ENCODE measurements at places on chromosomes 3 and 15.
A peak's percentile ranks its signal among the peaks of the same experiment; 100 is the strongest.

- no peak for DNase-seq
Measured at GRCh38 chr3:184733971-184734608, 22.2 kb upstream of the MAGEF1 start.

DNA sequence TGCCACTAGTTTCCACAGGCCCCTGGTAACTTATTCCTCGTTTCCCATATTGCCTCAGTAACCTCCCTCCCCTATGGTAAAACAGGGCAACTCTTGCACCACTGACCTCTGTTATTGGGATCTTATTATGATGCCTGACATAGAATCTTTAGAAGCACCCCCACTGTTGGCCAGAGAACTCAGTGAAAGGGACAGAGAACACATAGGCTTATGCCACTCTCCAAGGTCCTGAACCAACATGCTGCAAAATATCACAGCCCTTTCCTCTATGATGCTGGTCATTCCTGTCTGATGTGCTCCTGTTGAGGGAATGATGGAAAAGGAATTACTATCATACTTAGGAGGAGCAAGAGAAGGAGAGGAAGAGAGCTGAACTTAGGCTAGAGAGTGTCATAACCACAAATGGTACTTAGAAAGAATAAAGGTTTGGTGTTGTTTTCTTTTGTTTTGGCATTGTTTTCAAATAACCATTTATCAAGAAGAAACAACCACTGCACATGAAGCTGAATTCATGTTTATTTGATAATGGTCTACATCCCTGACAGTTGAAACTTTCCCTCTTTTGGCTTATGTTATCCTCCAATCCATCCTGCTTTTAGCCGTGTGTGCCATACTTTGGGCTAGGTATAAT lies 330.2 kb downstream of the EPHB1 start:
- DNase-seq, result peak; percentile 29

GRCh38 chr3:15731024-15731423 lies 66.8 kb downstream of the ANKRD28 start:
- no peak for DNase-seq

DNA sequence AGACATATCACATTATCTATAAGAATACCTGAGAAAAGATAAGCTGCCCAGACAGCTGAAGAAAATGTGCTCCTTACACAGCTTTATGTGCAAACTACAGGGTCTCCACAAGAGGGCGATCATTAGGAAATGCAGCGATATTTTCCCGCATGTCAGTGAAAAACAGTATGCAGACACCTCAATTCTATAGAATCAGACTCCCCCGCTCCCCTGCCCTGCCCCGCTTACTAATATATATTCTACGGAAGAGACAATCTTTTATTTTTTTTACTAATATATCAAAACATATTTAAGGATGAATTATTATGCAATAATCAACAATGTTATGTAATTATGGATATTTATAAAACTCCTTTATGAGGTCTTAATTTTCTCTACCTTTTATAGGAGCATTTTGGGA lies 681.3 kb downstream of the ROBO1 start:
- peak; percentile 42 for DNase-seq

DNA sequence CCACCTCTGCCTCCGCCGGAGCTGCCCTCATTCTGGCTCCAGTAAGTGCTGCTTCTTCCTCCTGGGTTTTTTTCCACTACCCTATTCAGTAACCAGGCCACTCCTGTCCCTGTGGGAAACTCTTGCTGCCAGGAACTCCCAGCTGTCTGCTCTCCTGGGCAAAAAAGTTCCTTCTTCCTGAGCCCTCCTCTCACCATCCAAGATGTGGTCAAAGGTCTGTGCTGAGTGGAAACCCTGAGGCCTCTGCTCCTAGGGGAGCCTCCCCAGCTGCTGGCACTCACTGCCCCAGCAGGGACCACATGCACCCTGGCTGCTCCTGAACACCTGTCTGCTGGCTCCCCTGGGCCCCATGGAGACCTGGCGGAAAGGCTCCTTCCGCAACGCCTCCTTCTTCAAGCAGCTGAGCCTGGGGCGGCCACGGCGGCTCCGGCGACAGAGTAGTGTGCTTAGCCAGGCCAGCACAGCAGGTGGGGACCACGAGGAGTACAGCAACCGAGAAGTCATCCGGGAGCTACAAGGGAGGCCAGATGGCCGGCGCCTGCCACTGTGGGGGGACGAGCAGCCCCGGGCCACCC lies 454 bp downstream of the C15orf62 start:
- DNase-seq, result no peak

DNA sequence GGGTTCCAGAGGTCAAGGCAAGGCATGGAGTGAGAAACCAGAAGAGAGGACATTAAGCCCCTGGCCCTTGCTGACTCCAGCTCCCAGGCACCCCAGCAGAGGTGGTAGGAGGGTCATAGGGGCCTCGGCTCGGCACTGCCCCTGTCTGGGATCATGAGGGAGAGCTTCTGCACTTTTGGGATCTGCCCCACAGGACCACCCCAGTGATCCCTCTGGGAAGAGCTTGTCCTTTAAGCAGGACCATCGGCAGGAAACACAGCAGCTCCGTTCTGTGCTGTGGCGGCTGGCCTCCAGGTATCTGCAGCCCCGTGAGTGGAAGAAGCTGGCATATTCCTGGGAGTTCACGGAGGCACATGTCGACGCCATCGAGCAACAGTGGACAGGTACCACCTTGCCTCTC lies 35.5 kb downstream of the ANKDD1A start:
- no peak for DNase-seq

- no peak for DNase-seq
Measured at GRCh38 chr15:72463702-72464101, 10.4 kb upstream of the ARIH1 start.

- DNase-seq, result no peak
Measured at GRCh38 chr15:50184863-50185504, 3.0 kb downstream of the SLC27A2 start.

GRCh38 chr3:82633319-82633718 lies 871.9 kb upstream of the GBE1 start:
- DNase-seq, result no peak

DNA sequence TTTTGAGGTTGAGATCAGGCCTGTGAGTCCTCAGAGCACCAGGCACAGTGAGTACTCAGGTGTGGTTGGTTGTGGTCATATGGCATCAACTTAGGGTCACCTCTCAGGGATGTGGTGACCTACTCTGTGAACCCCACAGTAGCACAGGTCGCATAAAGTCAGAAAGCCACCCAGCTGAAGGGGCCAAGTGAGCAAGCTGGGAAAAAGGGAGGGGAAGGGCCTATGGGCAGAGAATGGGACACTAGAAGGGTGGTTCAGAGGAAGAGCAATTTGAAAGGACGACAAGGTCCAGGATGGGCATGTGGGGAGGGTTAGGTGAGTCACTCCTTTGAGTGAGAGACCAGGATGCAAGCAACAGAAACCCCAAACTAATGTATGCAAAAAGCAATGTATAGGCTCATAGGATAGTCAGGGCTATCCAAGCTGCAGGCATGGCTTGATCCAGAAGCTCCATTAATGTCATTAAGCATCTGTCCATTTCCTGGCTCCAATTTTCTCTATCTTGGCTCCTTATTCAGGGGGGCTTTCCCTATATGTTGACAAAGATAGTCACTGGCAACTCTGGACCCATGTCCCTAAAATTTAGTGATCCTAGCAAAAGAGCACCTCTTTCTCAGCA lies 33.5 kb downstream of the HMCES start:
- DNase-seq, result peak; percentile 44

- DNase-seq, result no peak
Measured at GRCh38 chr3:21020681-21021080, 730.3 kb downstream of the ZNF385D start.

GRCh38 chr3:134468519-134468918 lies 17.3 kb downstream of the ANAPC13 start:
- DNase-seq, result no peak

DNA sequence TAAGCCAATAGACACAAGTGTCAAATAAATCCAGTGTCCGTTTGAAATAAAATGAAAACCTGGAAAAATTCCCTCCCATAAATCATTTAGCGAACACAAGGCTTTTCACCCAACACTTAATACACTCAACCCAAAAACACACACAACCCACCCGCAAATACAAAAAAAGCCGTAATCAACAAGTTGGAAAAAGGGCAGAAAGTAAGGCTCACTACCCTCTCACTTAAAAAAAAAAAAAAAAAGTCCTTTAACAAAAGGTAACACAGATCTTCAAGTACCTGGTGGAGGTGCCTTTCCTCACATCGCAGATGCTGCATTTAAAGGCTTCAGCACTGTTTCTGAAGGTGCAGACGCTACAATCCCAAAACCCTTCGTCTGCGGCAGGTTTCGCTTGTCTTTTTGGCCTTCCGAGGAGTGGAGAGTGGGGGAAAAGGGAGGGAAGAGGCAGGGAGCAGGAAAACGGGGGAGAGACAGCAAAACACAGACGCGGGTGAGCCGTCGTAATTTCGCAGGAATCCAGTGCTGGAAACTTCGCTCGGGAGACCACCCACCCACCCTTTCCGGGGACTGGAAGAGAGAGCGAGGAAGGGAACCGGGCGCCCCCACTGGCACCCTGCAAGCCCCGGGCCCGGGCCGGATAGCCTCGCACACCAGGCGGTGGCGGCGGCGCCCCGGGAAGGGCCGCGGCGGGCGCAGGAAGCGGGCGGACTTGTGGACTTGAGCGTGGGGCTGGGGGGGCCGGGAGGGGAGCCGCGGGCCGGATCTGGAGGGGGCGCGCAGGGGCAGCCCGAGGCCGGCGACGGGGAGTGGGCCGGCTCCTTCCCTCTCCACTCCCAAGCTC lies 401.8 kb downstream of the SHQ1 start:
- DNase-seq, result peak; percentile 45

- DNase-seq, result peak; percentile 73
Measured at GRCh38 chr3:49017971-49018706, at the start of gene DALRD3. TSS of gene DALRD3 (minus strand) at chr3:49018580. CDS start at chr3:49018564, 16 bp downstream.

DNA sequence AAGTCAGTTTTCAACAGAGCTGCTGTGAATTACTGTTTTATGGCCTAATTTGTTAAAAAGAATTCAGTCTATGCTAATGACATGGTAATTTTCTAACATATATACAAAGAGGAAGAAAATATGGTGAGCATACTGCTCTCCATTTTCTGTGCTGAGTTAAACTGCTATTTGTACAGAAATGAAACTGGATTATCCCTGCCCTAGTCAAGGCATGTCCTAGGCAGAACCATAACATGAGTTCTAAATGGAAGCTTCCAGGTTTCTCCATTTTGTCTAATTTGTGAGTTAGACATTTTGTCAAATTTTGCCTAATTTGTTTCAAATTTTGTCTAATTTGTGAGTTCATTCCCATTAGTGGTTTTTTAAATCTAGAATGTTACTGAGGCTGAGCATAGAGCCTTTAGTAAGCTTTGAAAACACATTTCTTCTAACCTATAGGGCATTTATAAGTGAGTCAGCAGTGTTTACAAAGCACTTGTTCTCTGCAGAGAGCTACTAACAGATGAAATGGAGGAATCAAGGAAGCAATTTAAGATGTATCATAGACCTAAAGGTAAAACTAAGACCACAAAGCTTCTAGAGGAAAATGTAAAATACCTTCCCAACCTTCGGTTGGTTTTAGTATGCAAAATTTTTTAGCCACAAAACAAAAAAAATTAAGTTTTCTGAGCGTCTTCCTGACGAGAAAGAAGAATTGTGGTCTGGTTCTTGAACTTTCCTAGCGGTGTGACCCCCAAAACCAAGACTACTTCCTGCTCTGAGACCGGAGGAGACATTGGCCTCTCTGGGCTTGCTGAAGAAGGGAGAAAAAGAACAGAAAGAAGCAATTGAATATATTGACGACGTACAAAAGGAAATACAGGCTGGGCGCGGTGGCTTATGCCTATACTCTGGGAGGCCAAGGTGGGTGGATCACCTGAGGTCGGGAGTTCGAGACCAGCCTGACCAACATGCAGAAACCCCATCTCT lies 9.8 kb downstream of the P2RY14 start:
- DNase-seq, result peak; percentile 87

DNA sequence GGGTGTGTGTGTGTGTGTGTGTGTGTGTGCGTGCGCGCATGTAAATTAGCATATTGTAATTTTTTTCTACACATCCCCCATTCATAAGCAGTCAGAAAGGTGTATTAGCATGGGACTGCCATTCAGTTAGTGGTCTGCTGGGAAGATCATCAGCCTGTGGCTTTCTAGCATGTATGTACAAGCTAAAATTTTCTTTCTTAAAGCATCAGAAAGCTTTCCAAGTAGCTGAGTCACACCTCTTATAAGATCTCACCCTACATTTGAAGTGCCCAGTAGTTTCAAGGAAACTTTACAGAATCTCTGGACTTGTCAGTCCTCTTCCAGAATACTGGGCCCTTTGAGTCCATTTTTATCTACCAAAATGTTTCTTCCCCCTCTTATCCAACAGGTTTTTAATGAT lies 411.4 kb upstream of the TPRG1 start:
- DNase-seq, result no peak

GRCh38 chr3:141815667-141816066 lies 52.5 kb downstream of the GRK7 start:
- DNase-seq, result no peak

- DNase-seq, result no peak
Measured at GRCh38 chr3:38630606-38631005, 18.9 kb downstream of the SCN5A start.

DNA sequence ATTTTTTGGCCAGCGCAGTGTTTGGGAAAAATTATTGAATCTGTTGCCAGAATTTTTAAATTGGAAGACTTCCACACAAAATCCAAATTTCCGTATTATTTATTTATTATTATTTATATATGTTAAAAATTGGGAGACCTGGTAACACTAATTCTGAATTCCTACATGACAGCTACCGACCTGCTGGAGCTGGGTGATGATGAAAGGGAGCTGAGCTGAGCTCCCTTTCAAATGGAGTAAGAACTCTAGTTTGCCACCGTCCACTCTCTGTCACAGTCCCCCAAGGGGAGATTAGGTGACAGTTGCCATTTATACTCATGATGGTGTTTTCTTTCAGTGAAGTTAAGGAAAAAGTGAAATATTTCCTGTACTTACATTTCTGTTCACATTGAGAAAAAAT lies 1.4 kb downstream of the CRTC3 start:
- no peak for DNase-seq

GRCh38 chr3:11001658-11002021 lies 9.1 kb downstream of the SLC6A1 start:
- DNase-seq, result no peak

DNA sequence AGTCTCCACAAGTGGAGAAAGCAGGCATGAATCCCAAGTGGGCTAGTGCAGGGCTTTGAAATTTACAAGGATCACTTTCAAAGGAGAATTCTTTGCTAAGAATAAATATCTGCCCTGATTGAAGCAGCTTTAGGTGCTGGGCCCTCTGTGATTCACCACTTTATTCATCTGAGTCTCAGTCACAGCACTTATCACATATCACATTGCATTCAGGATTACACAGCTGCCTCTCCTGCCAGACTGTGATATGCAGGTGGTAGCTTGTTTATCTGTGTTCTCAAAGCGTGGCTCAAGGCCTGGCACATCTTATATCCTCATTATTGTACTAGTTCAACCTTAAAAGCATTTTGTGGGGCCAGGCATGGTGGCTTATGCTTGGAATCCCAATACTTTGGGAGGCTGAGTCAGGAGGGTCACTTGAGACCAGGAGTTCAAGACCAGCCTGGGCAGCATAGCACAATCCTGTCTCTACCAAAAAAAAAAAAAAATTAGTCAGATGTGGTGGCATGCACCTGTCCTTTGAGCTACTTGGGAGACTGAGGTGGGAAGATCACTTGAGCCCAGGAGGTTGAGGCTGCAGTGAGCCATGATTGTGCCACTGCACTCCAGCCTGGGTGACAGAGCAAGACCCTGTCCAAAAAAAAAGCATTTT lies 156.9 kb upstream of the EIF1B start:
- DNase-seq, result no peak
